Stimulated activated CD4-positive, alpha-beta T cell treated with anti-CD3 and anti-CD28 coated beads, Interleukin-1b, Interleukin-23, amount 100 ng/mL, for 1 hour (primary cell): ENCODE measurements at places on chromosomes 13 and 19.
A peak's percentile ranks its signal among the peaks of the same experiment; 100 is the strongest.

DNA sequence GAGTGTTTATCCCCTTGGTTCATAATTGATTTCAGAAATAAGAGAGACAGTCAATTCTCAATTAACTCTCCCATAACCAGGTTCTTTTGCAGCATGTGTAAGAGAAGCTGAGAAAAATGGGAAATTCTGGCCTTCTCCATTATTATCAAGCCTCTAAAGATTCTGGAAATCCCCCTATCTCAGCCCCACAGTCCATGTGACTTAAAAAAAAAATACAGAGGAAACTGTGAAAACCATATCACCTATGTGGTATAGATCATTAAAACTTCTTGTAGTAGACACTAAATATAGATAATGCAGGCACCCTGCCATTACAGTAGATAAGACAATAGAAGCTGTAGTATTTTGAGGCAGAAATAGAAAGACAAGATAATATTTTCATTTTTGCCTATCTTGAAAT, 34.3 kb upstream of the SOHLH2 start:
- DNase-seq, result no peak

DNA sequence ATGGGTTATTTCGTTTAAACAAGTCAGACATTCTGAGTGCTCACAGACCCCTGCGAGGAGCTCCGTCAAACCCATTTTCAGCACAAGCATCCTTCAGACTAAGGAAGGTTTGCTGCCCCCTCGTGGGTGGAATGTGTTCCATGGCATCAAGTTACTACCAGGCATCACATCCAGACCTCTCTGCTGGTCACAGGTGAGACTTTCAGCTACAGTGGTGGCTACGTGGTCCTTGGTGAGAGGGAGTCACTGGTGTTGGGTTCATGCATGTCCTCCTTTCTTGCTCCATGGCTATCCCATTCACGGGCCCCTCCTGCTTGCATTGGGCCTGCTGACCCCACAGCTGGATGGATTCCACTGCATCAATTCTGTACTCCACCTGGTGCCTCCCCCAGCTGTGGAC, 9.1 kb upstream of the LILRB5 start:
- DNase-seq, result peak; percentile 7

GRCh38 chr19:50551034-50551714, 17.1 kb downstream of the LRRC4B start:
- DNase-seq, result no peak

DNA sequence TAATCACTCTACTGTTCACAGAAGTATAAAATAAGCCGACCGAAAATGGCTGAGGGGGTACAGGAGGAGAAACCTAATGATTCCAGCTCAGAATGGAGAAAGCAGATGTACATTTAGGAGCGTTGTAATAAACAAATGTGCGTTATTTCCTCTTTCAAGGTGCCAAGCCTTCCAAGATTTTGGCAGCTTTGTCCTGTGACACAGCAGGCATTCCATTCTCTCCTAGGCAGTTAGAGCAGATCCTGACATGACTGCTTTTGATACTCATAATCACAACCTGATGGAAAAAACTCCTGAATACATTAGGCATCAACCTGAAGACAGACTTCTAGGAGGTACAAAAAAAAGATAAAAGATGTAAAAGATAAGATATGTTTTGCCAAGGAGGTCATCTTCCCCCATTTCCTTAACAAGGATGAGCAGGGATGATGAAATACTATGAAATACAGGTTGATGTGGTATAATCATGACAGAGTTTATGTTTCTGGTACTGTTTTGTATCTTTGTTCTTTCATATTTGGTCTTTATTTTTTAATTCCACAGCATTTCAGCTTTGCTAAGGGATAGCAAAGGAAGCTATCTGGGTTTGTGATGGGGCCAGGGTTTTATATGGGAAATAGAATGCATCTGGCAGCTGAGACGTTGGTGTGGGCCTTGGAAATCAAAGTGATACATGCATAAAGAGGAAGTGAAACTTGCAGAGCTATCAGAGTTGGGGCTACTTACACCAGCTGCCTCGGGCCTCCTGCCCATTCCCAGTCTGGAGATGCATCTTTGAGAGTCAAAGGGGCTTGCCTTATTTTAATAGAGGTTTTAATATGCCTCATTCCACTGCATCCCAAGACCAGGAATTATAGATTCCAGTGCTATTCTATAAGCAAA, 222.5 kb downstream of the OXGR1 start:
- DNase-seq, result no peak

GRCh38 chr13:77583581-77583980, 48.1 kb downstream of the SCEL start:
- no peak for DNase-seq

DNA sequence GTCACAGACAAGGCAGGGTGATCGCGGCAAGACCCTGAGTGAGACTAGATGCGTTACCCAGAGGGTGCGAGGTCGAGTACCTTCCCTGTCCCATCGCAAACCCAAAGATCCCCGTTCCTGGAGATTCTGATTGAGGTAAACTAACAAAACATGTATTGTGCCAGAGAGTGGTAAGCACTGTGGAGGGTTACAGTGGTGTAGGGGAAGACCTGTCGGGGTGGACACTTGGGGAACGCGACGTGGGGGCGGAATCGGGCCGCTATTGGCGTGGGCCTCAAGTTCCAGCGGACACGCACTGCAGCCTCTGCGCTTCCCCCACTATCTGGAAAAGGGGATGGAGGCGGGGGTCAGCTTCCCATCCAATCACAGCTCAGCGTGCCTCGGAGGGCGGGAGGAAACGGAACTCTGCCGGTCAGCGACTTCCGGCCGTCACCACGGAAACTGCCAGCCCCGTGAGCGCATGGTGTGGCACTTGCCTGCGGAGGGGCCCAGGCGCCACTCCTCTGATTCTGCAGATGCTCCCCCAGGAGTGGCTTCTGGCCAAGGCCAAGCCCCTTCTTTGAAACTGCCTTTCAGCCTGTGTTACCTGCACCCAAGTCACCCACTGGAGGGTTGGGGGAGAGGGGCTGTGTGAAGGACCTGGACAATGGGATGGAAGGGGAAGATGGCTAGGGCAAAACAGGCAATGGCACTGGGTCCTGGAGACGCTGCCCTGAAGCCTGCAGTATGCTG, 1.0 kb upstream of the UBE2M start:
- DNase-seq, result no peak

DNA sequence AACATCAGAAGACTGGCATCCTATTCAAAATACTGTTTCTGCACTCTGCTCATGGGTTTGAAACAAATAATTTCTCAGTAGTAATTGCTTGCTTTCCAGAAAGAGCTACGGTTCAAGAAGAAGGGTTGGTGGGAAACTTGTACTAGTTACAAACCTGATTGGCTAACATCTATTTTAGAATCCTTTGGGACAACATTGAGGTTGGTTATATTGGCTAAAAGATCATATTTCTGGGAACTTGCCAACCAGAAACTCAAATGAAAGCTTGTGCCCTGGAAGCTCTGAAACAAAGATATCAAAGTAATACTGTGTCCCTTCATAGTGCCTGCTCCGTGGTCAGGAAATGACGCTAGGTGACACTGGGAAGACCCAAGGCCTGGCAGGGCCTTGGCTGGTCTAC, 141.7 kb downstream of the LACC1 start:
- no peak for DNase-seq

- DNase-seq, result no peak
These were observed 32.4 kb downstream of the PHF11 start for GRCh38 chr13:49528161-49528560.

DNA sequence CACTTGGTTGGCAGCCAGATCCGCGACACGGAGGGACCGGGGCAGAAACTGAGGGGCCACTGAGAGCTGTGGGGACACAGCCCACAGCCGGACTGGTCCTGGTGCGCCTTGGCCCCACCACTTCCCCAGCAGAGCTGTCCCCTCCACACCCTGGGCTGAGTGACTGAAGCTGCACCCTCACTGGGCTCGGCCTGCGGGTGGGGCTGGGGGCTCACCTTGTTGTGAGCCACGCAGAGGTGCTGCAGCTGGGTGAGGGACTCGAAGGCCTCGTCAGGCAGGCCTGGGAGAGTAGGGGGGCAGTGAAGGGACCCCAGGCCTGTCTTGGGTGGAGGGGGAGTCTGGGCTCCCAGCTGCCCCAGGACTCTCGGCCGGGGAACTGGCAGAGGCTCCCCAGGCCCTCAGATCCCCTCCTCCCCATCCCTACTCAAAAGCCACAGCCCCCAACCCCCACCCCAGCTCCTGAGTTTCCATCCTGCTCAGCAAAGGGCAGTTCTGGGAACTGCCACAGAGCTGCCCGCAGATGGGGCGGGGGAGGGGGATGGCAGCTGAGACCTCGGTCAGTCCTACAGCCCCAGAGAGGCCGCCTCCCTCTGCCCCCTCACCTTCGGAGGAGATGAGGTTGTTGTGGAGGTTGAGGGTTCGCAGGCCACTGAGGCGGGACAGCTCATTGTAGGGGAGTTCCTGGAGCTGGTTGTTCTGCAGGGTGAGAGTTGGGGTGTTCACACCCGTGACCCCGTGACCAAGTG, 2.3 kb downstream of the PODNL1 start:
- no peak for DNase-seq

DNA sequence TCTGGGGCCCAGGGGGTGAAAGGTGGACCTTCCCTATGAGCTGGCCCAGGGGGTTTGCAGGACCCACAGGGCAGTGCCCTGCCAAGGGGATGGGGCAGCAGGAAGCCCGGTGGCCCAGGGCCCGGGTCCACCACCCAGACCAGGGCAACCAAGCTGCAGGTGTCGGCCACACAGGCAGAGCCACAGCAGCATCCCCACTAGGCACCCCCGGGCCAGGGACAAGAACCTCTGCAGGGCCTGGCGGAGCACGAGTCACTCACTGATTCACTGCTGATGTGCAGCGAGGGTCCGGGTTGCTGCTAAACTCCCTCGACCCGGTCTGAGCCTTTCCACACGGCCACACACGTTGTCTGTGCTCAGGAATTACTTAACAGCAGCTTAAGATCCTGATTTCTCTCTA, 8.8 kb downstream of the FZR1 start:
- no peak for DNase-seq

DNA sequence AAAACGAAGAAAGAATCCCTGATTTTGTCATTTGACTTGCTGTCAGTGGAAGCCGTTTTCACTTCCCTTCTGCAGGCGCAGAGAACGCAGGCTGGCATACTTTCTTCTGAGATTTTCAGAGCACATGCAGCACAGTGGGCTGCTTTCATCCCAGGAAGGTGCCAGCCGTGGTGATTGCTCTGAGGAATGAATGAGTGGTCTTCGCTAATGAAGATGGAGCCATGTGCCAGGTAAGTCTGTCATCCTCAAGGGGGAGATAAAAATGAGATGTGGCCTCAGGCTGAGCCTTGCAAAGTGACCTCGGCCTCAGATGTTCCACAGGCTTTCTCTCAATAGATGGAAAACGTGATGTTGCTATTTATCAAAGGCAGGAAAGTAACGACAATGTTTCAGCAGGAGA, 94.6 kb upstream of the FARP1 start:
- no peak for DNase-seq

GRCh38 chr19:48837051-48837524, 797 bp upstream of the HSD17B14 start:
- DNase-seq, result peak; percentile 56

- no peak for DNase-seq
These were observed 4.0 kb downstream of the IRGC start for GRCh38 chr19:43719918-43720317.

GRCh38 chr19:13034636-13035035, 39.4 kb downstream of the NFIX start:
- no peak for DNase-seq

DNA sequence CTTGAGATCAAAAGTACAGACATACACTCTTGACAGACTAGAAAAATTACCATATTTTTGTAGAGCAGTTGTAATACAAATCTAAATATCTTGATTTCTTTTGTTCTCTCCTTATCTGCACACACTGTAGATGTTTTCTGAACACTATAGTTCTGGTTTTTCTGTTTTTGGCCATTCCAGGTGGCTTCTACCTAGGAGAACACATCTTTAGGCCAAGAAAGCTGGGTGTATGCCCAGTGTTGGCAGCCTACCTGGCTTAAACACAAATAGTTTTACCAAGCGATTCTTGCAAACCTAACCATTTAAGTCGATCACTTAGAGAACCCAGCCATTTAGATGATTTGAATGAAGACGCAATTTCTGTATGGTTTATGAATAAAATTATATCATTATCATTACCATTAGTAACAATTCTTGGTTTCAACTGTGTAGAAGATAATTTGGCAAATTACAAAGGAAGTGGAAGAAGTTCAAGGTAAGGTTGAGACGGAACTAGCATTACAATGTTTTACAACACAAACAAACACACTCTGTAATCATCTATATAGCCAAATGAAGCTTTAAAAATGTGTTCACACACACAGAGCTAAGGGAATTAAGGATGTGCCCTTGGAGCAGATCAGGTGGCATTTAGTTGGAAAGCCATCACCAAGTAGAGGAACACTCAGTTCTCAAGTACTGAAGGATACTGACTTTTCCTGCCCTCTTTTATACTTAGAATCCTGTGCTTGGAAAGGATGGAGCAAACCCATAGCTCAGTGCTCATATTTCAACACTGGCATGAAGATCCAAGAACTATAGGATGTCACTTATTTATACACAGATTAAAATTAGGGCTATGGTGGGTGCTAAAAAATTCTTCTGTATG, 36.2 kb downstream of the ERCC5 start:
- no peak for DNase-seq

DNA sequence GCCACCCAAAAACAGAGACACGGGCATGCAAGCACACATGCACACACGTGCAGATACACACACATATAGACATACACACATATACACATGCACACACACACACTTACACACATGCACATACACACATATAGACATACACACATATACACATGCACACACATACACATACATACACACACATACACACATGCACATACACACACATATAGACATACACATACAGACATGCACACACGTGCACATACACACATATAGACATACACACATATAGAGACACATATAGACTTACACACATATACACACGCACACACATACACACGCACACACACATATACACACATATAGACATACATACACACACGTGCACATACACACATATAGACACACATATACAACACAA, 92.1 kb downstream of the GADD45B start:
- DNase-seq, result no peak

DNA sequence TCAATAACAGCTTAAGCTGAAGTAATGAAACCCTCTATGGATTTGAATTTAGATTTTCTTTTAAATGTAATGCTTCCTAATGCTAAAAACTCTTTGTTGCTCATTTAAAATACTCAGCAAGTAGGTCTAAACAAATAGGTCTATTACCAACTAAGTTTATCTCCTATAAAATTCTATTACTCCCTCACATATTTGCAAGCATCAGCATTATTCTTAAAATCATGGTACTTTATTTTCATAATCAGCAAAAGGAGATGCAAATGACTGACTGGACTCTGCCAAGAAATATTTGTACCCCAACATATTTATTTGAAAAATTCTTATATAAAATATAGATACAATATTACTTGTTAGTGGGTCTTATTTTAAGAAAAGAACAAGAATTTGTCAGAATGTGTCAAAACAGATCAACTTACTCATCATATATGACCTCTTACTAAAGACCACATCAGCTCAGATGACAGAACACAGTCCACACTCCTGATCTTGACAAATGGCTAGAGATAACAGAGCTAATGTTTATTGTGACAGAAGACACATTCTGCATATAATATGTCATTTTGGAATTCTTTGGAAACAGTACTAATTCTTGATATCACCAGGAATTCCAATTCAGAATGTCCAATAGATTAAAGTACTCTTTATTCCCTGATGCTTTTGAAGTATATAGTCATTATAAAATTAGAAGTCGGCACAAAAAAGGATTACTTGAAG, 704.6 kb upstream of the PCDH9 start:
- DNase-seq, result no peak
